ENCODE measurements at places on chromosomes 11 and 22. TPM values are rescaled to one million over a fixed set of nuclear protein-coding genes. Genes with fewer than 3 reads are reported as not detected.

Gene OR52I2
- not detected for total RNA-seq

Gene CRACR2B
- total RNA-seq = 1.6 TPM

Gene SLC35F2
- 3.9 TPM for total RNA-seq

Gene WNT7B
- not detected for total RNA-seq

Gene C11orf86
- not detected for total RNA-seq

Gene SYT9
- not detected for total RNA-seq

Gene NAALADL1
- total RNA-seq = 18.5 TPM

Gene UBQLNL
- total RNA-seq = 0.65 TPM

Gene IGLL1
- total RNA-seq = not detected

Gene GLYATL1
- 0.13 TPM for total RNA-seq

Gene NRXN2
- total RNA-seq = 2.6 TPM

Gene TMEM138
- 31.6 TPM for total RNA-seq

Gene KCNJ5
- 0.13 TPM for total RNA-seq

Gene SPI1
- not detected for total RNA-seq

Gene P2RY6
- 12.2 TPM for total RNA-seq

Gene MAJIN
- not detected for total RNA-seq

Gene CLCF1
- 8.8 TPM for total RNA-seq

Gene PLET1
- total RNA-seq = not detected

Gene PRR5
- 17.2 TPM for total RNA-seq

Gene OR5P2
- total RNA-seq = not detected

Gene KLHDC7B
- total RNA-seq = 0.13 TPM

Gene CD44
- total RNA-seq = 478 TPM

Gene UPK2
- total RNA-seq = not detected

Gene OR8J3
- not detected for total RNA-seq

Gene GDPD4
- not detected for total RNA-seq

Gene CLDN5
- total RNA-seq = 0.13 TPM

Gene OR51E2
- total RNA-seq = not detected

Gene ACR
- total RNA-seq = not detected

Gene DPP3
- 33.2 TPM for total RNA-seq

Gene NCAM1
- 1.4 TPM for total RNA-seq

Gene DDIAS
- 2.6 TPM for total RNA-seq

Gene UBXN1
- 103 TPM for total RNA-seq

Gene PIK3C2A
- total RNA-seq = 55.8 TPM

Gene POU2AF1
- total RNA-seq = not detected

Gene MARK2
- total RNA-seq = 14.9 TPM

Gene MAPK8IP2
- total RNA-seq = 0.86 TPM

Gene NXPE2
- total RNA-seq = 0.76 TPM

Gene HIPK3
- 135 TPM for total RNA-seq

Gene OR52N1
- total RNA-seq = not detected

Gene ZNF70
- total RNA-seq = 7.1 TPM

Gene IGLL5
- not detected for total RNA-seq

Gene TTLL1
- 17.5 TPM for total RNA-seq

Gene C11orf87
- total RNA-seq = 0.13 TPM

Gene TRIM51
- not detected for total RNA-seq

Gene OR51B5
- total RNA-seq = 0.11 TPM

Gene PHLDB1
- 113 TPM for total RNA-seq

Gene OR5B21
- 0.22 TPM for total RNA-seq

Gene GPHA2
- not detected for total RNA-seq

Gene SCT
- total RNA-seq = not detected

Gene SYCE3
- total RNA-seq = not detected

Gene DTX4
- total RNA-seq = 0.52 TPM

Gene RTN4RL2
- total RNA-seq = not detected

Gene LINC01488
- total RNA-seq = not detected

Gene MMP12
- total RNA-seq = 0.26 TPM

Gene MB
- not detected for total RNA-seq

Gene CDC42EP1
- total RNA-seq = 30.8 TPM

Data from articular chondrocyte of knee joint (primary cell).